Activated CD4-positive, alpha-beta T cell treated with anti-CD3 and anti-CD28 coated beads for 36 hours (primary cell): ENCODE measurements at places on chromosomes 7 and 10.

DNA sequence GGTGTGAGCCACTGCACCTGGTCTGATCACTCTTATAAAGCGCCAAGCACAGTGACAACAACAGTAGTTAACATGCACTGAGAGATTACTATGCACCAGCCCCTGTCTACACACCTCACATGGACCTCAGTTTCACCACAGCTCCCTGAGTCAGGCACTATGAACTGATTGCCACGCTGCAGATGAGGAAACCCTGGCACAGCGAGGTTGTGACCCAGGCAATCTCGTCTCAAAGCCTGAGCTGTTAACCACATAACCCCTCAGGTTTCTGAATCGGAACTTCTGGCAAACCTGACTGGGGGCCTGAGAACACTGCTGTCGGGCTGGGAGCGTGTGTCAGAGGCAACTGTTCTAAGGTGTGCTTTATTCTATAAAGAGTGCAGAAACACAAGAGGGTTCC, 150.8 kb downstream of the RNF216 start:
- DNase-seq: peak; percentile 78

GRCh38 chr10:17143055-17143690, 13.6 kb upstream of the CUBN start:
- DNase-seq: no peak

GRCh38 chr7:121259826-121260225, 69.0 kb upstream of the WNT16 start:
- no peak for DNase-seq

- DNase-seq: no peak
Observed at GRCh38 chr10:64211466-64211865, 690.3 kb downstream of the REEP3 start.

- no peak for DNase-seq
Observed at GRCh38 chr7:55526770-55527169, 45.5 kb downstream of the VOPP1 start.

GRCh38 chr10:85602713-85603112, 763.9 kb downstream of the GRID1 start:
- no peak for DNase-seq

DNA sequence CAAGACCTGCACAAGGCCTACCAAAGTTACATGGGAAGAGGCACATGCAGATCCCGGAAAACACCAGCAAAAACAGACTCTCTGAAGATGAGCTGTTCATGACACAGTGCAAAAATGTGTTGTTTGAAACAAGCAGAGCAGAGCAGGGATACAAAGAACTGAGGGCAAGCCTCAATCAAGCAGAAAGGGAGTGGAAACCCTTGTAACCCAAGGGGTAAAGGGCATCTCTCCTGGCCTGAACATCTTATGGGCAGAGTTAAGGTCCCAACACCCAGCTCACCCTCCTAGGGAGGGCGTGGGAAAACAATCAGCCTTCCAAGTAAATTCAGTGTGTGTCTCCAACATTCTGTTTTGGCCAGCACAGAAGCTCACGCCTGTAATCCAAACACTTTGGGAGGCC, 10.5 kb downstream of the PSPH start:
- no peak for DNase-seq

DNA sequence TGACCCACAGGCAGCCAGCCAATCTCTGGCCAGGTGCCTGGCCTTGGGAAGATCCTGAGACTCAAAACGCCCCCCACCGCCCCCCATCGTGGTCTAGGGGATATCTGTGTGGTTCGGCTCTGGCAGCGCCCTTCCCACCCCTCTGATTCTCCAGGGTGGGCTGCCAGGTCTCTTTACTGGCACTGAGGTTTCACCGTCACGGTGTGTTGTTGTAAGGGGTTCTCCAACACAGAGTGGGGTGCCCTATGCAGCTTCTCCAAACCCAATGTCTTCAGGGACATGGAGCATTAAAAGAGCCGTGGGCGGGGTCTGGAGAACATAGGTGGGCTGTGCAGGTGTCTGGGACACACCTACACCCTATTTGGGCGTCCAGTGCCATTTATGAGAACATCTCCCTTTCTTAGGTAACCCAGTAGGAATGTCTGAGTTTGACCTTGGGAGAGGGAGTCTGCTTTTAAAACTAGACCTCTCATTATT, 1.5 kb downstream of the MAFK start:
- no peak for DNase-seq

DNA sequence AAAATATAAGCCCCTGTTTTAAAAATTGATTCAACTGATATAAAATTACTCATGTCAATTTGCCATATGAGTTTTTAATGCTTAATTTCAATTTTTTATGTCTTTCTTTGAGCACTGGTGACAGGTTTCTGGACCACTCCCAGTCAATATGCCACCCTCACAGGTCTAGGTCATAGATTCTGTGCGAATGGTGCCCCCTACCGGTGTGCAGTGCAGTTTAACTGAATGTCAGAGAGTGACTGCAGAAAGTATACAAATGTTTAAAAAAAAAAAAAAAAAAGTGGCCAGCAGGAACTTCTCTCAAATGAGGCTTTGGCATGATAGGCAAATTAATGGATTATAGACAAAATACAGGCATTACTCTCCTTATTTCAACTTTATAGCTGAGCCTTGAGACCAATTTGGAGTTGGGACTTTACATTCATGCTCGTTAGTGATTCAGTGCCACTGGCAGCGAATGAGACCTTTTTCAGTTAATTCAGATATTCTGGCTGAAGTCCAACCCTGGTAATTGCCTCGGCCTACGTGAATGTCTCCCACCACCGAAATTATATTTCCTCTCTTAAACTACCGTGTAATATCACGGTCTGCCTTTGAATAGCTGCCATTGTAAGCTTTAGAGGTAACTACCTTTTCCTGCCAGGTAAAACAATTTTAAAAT, 427.6 kb downstream of the PHTF2 start:
- DNase-seq: peak; percentile 70

DNA sequence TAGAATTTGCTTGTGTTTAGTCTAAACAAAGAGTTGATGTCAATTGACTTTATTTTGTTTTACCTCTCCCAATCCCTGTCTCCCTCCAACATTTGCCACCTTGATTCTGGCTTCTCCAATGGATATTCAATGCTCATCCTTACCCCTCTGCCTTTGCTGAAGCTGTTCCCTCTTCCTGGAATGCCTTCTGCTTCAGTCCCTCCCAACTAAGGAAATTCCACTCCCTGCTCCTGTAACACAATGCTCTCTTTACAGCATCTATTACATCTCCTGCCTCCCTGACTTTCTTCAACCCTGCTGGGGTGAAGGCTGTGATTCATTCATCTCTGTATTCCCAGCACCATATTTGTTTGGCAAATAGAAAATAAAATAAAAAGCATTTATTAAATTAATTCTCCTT, 34.5 kb upstream of the TAC1 start:
- DNase-seq: no peak

DNA sequence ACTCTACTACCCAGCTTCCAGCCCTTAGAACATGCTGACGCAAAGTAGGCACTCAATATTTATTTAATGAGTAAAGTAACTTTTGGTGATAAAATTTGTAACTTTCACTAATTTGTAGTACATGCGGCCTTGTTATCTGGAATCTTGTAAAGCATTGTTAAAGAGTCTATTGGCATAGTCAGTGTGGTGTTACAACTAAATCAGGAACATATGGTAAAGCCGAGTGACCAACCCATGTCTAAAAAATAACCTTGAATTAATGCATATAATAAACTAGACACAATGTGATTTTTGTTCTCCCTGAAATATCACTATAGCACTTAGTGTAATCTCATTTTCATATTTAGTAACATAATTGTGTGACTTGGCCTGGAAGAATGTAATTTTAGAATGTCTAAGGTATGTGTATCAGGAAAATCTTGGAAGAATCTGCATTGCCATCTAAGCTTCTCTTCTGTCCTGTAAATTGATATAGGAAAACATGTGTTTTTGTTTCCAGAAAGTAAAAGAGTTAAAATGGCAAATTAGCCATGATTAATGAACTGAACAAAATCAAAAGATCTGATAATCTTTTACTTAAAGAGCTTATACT, 256.7 kb upstream of the GNAI1 start:
- DNase-seq: no peak

- no peak for DNase-seq
Observed at GRCh38 chr7:27185013-27185853, at the start of gene HOXA11. Gene HOXA11, minus strand, starts transcription at chr7:27185232. Its CDS starts 88 bp downstream, at chr7:27185144.

DNA sequence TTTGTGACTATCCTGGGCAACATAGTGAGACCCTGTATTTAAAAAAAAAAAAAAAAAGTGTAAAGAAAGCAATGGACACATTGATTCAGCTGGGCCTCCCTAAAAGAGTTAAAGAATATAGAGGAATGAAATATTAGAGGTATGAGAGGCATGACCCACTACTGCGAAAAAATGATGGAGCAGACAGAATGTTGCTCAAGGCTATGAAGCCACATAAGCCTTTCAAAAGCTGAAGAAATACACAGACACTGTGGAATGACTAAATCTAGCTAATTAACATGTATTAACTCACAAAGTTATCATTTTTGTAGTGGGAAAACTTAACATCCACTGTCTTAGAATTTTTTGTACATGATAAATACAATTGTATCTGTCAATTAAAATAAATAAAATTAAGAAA, 107.3 kb downstream of the HGF start:
- no peak for DNase-seq

DNA sequence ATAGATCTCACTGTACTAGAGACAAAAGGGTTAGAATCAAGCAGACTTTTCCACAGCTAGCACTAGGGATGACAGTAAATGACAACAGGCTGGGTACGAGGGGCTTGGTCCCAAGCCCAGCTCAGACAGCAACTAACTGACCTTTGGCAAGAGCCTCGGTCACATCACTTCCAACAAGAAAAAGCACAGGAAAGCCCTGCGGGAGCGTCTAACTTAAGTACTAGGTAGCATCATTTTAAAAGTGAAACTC, 22.8 kb downstream of the CALML3 start:
- DNase-seq: no peak

DNA sequence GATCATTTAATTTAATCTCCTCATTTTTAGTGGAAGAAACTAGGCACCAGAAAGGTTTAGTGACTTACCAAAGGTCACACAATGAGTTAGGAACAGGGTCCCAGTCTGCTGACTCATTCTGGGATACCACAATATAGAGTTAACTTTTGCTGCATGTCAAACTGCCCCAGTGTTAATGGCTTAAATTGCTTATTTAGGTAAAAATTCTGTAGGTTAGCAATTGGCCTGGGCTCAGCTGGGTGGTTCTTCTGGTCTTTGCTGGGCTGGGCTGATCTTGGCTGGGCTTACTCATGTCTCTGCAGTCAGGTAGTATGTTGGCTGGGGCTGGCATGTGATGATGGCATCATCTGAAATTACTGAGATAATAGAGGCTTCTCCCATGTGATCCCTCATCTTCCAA, 111.6 kb downstream of the EMX2 start:
- DNase-seq: peak; percentile 12

GRCh38 chr7:37656913-37657530, 26.5 kb upstream of the GPR141 start:
- no peak for DNase-seq

GRCh38 chr10:97157578-97158095, 28.1 kb downstream of the SLIT1 start:
- no peak for DNase-seq
